ENCODE measurements at places on chromosomes 5 and 9.

DNA sequence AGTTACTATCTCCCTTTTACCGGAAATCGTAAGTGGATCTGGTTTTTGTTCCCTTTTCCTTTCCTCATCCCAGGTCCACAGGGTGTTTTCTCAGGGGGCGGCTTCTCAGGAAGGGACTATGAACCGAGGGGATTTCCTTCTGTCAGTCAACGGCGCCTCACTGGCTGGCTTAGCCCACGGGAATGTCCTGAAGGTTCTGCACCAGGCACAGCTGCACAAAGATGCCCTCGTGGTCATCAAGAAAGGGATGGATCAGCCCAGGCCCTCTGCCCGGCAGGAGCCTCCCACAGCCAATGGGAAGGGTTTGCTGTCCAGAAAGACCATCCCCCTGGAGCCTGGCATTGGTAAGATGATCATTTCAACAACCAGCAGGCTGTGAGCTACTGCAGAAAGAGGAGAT is 75.8 kb downstream of the GOLPH3 start:
- no peak for DNase-seq

- DNase-seq = no peak
Measured at GRCh38 chr5:116626945-116627679, 52.5 kb upstream of the SEMA6A start.

GRCh38 chr9:137972355-137972987 is 94.9 kb downstream of the CACNA1B start:
- no peak for DNase-seq

- no peak for DNase-seq
Measured at GRCh38 chr9:116360016-116360415, 206.4 kb downstream of the PAPPA start.

- DNase-seq = no peak
Measured at GRCh38 chr5:40823459-40823858, 11.6 kb downstream of the RPL37 start.

GRCh38 chr9:111456529-111456928 is 27.7 kb downstream of the ECPAS start:
- DNase-seq = no peak

- DNase-seq = no peak
Measured at GRCh38 chr5:62431735-62432620, 19.4 kb downstream of the IPO11 start.

DNA sequence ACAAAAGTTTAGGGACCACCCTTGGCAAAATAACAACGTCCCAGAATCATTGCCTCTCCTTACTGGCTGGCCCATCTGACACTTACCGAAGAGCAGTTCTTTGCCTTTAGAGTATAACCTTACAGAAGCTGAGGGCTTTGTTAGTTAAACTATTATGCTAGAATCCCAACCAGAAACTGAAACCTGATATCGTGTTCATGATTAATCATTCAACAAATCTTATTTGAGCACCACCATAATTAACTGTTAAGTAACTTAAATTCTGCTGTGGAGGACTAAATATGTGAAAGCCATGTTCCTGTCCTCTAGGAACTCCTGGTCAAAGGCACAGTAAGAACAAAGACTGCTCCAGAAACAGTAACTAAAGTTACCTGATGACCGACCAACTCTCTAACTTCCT is 104.9 kb downstream of the ARL15 start:
- DNase-seq = no peak

DNA sequence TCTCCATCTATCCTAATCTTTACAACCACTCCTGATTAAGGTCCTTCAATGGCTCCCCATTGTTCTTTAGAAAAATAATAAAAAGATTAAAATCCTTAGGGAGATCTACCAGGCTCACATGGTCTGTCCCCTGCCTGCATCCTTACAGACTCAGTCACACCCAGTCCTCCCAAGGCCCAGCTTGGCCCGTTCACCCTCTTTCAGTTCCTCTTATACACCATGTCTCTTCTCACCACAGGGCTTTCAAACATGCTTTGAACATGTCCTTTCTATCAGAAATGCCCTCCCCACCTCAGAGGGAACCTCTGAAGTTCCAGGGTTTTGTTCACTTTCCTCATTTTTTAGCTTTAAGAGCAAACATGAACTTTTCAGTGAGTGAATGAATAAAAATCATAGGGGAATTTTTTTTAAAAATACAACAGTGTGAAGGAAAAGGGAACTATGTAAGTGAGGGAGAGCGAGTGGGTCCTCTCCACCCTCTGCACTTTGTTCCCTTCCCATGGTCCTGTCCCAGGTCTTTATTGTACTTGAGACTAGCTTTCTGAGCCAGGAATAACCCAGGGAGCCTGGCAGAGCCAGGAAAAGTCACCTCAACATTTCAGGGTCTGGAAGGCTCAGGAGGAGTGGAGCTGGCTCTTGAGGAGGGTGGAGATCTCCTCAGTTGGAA is 55.3 kb downstream of the TRPC7 start:
- DNase-seq = no peak

DNA sequence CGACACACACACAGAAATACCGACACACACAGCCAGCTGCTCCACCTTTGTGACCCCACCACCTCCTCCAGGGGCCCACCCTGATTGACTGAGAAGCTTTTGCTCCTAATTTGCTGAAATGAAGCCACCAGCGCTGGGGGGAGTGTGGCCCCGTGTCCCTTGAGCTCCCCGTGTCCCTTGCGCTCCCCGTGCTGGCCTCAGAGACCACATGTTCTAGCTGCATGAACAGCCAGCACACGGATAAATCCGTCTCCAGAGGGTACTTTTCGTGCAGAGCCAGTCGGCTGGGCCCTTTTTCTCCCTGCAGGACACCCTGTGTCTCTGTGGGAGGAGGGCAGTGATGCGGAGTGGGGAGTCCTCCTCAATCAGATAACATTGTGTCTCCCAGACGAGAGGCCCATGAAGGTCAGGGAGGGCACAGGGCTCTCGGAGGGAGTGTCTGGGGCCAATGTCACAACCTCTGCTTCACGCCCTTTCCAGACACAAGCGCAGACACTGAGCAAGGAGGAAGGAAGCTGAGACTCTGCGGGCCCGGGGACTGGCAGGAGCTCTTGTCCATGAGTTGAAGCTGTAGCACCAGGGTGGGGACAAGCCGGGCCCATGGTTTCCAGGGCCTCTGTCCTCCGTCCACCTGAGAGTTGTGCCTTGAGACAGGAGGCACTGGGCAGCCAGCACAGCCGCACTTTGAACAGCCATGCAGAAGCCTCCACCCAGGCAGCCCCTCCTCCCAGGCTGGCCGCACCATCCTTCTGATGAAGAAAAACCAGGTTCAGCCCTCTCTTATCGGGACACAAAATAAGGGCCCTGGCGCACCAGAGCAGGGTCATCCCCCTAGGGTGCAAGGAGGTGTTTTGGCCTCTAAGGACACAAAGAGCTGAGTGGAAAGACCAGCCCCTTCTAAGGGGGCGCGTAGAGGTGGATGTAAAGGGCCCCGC is 36.4 kb upstream of the SLC6A19 start:
- no peak for DNase-seq

DNA sequence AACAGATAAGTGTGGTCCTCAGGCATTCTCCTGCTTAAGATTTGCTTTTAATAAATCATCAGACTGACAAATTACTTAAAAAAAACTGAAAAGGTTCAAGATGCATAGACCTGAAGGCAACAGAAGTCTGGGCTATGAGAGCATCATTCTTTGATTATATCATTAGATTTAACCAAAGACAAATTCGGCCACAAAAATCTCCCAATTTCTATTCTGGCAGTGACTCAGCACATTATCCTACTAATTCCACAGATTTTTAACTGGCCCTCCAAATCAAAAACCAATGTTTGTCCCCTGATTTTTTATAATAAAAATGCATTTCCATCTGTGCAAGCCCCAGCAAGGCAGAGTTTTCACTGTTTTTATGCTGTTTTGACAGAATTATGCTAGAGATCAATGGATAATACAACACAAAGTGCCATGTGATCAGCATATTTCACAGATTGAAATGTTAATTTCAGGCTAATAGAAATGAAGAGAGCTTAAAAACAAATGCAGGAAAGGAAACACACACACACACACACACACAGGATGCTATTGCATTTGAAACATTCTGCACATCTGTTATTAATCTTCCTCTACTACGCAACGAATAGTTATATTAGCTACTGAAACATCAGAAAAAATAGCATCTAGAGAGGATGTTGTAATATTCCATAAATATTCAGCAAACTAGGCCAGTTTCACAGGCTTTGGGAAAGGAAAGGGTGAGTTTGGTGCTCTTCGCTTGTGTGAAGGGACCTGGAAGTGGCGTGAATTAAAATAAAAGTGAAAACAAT is 177.6 kb upstream of the ST8SIA4 start:
- no peak for DNase-seq

- no peak for DNase-seq
Measured at GRCh38 chr9:78215706-78216105, 20.2 kb upstream of the CEP78 start.

DNA sequence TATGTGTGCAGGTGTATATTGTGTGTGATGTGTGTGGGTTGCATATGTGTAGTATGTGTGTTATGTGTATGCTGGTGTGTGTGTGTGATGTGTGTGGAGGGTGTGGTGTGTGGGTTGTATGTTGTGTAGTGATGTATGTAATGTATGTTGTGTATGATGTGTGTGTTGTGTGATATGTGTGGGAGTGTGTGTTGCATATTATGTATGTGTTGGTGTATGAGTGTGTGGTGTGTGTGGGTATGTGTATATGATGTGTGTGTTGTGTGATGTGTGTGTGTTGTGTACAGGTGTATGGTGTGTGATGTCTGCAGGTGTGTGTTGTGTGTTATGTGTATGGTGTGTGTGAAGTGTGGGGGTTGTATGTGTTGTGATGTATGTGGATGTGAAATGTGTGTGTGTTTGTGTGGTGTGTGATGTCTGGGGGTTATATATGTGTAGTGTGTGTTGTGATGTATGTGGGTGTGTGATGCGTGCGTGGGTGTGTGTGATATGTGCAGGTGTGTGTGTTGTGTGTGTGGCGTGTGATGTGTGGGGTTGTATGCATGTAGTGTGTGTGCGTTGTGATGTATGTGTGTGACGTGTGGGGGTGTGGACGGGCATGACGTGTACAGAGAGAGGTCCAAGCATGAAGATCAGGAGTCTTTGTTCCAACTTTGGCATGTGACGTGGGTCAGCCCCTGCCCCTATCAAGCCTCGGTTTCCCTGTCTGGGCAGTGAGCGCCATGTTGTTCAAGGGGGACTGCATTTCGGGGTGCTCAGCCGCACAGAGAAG is 8.5 kb upstream of the CRB2 start:
- no peak for DNase-seq

DNA sequence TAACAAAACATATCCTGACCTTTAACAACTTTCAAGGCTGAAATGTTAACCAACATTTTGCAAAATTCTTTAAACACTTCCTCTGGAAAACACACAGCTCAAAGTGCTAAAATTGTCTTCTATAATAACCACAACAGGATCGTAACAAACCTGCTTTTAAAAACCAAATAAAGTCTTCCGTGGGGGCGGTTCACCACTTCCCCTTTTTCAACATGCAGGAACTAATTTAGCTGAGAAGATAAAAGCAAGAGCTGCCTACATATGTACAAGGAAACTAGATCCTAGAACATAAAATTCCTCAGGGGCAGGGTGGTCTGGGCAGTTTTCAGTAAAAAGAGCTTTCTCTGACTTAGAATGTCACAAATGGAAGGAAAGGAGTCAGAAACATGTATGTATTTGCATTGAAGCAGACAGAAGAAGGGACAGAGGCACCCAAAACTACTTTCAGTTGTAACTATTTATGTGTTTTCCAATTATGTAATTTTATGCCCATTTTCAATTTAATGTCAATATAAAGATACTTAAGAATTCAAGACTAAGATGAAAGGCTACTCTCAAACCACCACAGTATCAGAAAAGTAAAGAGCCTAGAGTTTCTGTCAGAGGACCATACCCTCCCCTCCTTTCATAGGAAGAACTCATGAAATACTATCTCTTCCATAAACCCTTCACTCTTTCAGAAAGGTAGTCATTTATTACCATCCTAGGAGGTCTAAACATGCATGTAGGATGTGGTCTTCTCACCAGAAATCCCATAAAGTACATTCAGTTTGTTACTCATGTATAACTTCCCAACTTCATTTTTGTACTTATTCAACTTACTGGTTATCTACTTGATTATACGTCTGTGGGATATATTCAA is 185.9 kb upstream of the RASA1 start:
- no peak for DNase-seq

DNA sequence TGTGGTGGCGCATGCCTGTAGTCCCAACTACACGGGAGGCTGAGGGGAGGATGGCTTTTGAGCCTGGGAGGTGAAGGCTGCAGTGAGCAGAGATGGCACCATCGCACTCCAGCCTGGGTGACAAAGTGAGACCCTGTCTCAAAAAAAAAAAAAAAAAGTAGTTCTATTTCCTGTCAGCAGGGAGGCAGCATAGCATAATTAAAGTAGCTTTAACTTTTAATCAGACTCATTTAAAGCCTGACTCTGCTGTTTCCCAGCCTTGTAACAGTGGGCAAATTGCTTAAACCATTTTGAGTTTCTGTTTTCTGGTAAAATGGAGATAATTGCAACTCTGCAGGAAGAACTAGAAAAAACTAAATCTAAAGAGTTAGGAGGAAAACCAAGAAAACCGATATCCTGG is 31.2 kb downstream of the CNOT6 start:
- DNase-seq = no peak

GRCh38 chr9:107751567-107752210 is 262.1 kb upstream of the KLF4 start:
- DNase-seq = no peak

GRCh38 chr5:151758141-151758429 is 346 bp downstream of the ATOX1 start:
- DNase-seq = no peak
